ENCODE measurements at places on chromosomes 2 and 18.

DNA sequence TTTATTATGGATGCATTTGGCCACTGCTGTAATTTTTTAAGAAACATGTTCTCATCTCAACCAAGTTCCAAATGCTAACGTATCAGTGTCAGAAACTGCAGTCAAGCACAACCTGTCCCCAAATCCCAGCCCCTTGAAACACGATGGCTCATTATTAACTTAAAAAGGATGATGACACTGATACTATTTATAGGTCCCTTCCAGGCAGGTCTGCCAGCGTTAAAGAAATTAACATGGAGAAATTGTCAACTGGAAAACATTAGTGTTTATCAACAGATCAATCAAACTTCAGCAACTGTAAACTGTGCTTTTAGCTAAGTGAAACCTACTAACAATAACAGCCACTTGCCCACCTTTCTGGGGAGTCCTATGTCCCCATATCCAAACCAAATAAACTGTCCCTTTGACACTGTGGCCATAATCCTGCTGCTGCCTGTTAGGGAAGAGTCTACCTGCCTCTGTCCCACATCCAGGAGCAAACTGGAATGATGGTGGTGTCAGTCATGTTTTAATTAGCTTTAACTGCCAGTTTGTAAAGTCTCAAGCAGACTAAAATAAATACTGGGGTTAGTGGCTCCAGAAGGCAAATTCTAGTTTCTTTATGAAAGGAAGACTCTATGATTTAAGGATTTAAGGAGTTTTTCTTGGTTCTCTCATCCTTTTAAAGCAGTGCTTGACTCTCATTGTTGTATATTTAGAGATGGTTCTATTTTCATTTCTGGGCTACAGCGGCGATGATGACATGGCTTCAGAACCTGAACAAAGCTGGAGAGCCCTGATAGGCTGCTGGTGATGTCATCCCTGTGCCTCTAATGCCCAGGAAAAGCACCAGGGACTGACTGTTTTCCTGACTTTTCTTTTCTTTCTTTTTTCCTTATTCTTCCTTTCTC lies 583.6 kb upstream of the PIK3C3 start:
- no peak for DNase-seq

DNA sequence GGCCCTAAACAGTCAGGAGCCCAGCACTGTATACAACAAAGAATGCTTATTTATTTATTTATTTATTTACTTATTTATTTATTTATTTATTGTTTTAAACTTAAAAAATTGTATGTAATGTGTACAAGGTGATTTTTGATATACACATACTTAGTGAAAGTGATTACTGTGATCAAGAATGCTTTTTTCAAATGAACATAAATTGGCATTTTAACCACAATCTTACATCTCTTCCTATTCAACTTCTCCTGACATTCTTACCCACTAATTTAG lies 776.6 kb downstream of the TSN start:
- no peak for DNase-seq

DNA sequence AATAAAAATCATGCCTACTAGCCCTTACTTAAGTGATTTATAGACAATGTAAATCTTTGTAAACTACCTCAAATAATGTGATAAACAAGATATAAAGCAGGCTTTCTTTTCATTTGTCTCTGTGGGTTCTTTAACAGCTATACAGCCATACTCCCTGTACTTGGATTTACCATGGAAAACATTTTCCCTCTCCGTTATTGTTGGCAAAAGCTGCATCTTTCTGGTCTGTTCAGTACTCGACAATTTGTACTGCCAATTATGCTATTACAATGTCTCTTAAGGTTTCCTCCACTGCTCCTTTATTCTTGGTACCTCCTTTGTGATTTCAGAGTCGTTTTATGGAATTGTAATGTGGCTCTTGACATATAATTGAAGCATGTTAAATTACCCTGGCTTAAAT lies 426.3 kb upstream of the PKDCC start:
- no peak for DNase-seq

DNA sequence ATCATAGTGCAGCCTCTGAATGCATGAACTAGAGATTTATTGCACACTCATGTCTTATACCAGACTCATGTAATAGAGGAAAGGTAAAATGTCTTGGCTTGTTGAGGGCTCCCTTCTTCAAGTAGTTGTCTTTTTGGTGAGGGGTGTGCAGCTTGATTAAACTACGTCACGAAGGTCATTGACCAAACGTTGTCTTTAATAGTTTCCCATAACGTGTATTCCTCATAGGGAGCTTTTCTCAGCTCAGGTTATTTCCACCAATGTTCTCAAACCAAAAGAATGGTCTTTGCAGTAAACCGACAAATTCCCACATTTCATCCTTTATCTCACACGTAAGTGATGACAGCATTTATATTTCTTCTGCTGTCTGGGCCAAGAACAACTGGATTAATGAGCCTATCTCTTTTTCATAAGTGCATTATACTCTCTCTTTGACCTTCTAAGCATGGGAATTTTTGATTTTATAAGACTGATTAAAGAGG lies 547.7 kb upstream of the ZEB2 start:
- no peak for DNase-seq

DNA sequence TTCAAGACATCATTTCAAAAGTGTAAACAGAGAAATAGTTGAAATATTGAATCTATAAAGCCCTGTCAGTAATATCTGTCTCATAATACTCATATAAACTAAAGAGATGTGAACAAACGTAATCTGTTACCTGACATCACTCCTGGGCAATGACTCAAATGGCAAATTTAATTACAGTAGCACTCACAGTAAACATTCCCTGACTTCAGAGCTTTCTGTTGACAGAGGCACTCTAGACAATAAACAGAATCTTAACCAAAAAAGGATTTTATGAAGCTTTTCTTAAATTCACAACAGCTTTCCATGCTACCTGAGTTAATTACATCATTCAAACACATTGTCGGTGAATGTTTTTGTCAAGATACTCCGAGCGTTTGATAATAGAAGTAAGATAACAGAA lies 128.1 kb upstream of the PDE1A start:
- DNase-seq: no peak

GRCh38 chr2:22930781-22931180 lies 454.2 kb upstream of the KLHL29 start:
- DNase-seq: no peak

GRCh38 chr18:42922363-42922762 lies 193.1 kb downstream of the RIT2 start:
- no peak for DNase-seq

- DNase-seq: no peak
These were observed 68.3 kb upstream of the MAPRE2 start for GRCh38 chr18:34972765-34973414.

GRCh38 chr2:12071318-12071717 lies 324.9 kb downstream of the LPIN1 start:
- no peak for DNase-seq

DNA sequence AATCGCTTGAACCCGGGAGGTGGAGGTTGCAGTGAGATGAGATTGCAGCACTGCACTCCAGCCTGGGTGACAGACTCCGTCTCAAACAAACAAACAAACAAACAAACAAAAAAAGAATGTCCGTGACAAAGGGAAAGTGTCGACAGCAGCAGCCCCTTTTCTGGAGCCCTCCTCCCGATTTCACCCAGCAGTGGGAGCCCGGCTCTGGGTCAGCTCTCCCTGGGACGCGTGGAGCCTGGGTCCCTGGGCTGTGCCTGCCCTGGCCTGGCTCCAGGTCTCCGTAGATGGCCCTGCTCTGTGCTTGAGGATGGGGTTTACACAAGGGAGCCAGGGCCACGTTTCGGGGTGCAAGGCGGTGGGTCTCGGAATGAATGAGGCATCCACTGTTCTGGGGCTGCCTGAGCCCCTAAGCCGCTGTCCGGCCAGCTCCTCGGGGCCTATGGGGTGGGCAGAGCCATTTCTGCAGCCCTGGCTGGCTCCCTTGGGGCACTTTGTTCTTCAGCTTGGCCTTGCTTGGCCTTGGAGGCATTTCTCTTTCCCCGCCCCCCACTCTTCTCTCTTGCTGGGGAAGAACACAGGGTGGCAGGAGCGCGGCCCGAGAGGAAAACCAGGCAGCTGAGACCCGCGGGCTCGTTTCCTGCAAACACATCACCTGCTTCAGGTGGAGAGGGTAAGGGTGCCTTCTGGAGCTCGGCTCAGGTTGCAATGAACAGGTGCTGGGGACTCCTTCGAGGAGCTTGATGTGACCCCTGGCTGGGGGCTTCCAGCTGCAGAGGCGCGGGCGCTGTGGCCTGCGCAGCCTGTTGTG lies 29.1 kb downstream of the RTP5 start:
- DNase-seq: no peak

DNA sequence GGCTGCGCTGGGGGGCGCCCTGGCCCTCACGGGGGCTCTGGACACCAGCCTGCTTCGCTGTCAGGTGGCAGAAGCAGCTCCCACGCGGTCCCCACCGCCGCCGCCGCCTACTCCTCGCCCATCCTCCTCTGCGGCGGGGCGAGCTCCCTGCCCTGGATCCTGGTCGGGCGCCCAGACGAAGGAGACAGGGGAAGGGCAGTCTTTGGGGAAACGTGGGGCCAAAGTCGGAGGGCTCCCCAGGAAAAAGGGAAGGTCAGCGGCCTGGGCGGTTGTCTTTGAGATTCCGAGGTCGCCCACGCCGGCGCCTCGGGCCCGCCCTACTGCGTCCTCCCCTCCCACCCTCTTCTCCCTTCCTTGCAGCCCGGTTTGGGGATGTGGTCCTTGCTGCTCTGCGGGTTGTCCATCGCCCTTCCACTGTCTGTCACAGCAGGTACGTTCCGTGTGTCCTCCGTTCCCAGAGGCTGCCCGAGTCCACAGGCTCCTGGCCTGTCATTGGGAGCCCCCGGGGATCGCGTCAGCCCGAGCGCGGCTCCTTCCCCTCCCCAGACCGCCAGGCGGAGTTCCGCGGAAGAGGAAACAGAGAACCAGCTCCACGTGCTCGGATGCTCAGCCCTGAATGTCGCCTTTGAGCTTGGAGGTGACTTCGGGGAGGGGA lies 800 bp downstream of the IL1RL2 start:
- DNase-seq: no peak

Measured in AG09319 (cell line).